ENCODE measurements at places on chromosomes 2 and 18.

GRCh38 chr2:100978582-100979191 is 23.4 kb upstream of the RPL31 start:
- DNase-seq = no peak

DNA sequence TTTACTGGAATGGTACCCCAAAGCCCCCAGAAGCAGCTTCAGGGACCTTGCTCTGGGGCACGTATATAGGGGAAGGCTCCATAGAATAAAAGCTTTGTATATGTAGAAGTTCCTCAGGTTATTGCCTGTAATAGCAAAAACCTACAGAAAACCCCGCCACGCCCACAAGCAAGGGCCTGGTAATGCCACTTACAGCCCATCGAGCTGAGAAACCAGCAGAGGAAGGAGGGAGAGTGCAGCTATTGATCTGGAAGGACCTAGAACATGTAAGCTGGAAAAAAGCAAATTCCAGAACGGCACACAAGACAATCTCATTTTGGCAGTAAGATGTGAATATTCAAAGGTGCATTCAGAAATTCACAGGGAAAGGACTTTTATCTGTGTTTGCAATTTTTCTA is 15.8 kb downstream of the HS1BP3 start:
- DNase-seq = no peak

DNA sequence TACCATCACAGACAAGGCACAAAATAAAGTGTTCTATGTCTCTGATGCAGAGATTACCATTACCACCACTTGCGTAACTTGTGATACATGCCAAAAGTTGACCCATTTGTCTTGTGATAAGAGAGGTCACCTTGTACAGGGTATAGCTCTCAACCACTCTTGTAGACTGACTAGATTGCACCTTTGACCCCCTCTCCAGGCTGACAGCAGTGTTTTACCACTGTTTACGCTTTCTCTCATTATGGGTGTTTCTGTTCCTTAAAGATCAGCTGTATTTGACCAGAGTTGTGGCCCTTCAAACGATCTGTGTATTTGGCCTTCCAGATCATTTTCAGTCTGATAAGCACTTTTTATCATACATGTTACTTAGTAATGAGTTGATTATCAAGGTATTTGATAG is 215.7 kb upstream of the HNMT start:
- no peak for DNase-seq

- DNase-seq = no peak
These were observed 21.2 kb downstream of the ACTR3 start for GRCh38 chr2:113910967-113911678.

DNA sequence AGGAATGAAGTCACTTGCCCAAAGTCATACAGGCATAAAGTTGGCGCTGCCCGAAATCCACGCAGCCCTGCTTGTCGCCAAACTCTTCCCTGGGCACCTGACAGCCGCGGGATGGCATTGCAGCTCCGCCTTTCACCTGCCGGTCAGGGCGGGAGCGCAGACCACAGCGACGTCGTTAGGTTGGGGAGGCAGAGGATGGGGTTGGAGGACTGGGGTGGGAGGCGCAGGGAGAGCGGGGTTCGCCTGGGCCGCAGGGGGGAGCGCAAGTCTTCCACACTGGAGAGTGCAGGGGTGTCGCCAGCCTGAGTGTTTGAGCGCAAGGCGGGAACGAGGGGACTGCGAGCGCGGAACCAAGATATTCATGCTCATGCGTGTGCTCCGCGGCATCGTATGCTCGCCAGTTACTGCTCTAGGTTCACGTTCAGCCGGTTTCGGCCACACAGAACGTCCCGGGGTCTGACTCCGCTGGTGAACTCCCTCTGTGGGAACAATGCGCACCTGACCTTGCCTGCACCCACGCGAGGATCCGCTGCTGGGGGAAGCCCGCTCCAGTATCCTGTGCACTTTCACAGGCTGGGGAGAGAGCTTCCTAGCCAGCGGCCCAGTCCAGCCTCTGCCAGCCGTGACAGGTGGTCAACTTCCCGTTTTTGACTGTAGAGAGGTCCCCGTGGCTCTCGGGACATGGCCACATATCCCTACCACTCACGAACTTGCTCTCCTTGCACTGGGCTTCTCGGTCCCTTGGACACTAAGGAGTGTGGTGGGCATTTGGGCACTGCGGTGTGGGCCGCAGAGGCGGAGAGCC is 767 bp upstream of the NPPC start:
- DNase-seq = no peak

DNA sequence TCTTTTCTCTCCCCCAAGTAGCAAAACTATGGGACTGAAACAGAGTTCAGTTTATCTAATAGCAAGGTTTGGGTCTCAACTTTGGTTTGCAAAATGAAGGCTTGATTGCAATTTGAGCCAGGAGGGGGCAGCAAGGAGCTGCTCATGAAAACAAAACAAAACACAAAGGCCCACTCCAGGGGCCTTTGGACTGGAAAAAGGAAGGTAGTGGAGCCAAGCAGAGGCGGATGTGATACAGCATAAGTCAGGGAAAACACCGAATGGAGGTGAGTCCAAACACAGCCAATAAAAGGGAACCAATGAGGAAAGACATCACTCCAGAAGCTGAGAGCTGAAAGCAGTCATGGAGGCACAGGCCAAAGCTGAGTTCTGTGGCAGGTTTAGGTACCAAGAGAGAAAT is 799.7 kb upstream of the ACVR2A start:
- DNase-seq = peak; percentile 30

GRCh38 chr2:183253441-183254130 is 129.3 kb downstream of the NUP35 start:
- no peak for DNase-seq

DNA sequence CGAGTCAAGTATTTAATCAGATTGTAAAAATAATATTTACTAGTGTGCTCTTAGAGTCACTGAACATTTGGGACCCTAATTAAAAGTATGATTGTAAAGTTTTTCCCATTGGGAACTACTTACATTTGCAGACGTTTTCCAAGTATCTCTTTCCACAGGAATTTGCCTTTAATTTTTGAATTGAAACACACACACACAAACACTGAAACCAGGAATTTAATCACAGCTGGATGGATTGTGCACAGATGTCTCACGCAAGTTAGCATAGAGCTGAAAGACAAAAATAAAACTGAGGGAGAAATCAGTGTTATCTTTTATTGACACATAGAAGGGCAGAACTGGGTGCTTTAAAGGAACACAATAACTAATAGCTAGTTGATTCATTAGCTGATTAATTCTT is 230.7 kb downstream of the RND3 start:
- DNase-seq = no peak

DNA sequence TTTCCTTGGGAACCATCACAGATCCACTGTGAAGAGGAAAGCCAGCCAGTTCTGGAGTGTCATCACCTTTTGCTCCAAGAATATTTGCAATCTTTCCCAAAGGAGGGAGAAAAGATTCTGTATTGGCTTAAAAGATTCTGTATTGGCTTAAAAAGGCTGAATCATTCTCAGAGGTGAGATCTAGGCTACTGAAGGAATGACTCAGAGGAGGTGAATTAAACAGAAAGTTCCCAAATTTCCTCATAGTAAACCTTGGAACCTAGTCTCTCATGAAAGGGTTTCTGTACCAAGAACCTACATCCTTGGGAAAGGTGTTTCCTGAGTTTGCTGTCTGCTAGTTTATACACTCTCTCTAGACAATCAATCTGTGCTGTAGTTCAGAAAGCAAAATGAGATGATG is 34.1 kb upstream of the GRB14 start:
- no peak for DNase-seq

- no peak for DNase-seq
These were observed 16.5 kb downstream of the BOK start for GRCh38 chr2:241574911-241575623.

DNA sequence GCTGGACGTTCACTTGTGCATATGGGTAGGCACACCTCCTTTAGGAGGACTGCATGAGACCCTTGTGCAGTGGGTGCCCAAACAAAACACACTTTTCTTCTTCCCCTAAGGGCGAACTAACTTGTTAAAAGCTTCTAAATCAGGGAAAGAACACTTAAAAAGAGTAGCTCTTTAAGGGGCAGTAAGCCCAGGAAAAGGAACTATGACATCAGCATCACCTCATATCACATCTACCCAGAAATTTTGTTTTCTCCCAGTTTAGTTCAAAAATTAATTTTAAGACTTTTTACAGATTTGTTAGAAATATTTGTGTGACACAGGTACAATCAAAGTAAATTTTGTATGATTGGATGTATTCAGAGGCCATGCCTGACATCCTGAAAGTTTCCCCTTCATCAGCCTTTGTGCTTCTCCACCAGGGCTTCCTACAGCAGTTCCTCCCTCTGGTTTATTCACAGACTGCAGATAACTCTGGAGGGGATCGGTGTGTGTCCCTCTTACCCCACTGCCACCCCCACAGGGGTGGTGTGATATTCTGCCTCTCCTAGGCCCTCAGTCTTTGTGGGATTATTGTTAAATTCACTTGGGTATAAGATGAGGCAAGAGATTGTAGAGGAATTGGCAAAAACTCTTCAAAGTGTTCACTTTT is 27.6 kb downstream of the BCL2L11 start:
- no peak for DNase-seq

- DNase-seq = peak; percentile 86
These were observed 90.8 kb downstream of the DSEL start for GRCh38 chr18:67425672-67426071.

DNA sequence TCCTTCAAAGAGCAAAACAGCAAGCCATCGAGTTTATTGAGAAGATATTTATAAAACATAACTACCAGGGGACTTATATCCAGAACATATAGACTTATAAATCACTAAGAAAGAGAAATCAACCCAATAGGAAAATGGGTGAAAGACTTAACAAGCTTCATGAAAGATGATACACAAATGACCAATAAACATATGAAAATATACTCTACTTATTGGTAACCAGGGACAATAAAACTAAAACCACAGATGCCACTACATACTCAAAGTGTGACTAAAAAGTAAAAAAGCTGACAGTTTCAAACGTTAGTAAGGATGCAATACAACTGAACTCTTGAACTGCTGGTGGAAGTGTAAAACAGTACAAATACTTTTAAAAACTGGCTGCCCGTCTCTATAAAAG is 154.3 kb downstream of the TMEM163 start:
- no peak for DNase-seq

DNA sequence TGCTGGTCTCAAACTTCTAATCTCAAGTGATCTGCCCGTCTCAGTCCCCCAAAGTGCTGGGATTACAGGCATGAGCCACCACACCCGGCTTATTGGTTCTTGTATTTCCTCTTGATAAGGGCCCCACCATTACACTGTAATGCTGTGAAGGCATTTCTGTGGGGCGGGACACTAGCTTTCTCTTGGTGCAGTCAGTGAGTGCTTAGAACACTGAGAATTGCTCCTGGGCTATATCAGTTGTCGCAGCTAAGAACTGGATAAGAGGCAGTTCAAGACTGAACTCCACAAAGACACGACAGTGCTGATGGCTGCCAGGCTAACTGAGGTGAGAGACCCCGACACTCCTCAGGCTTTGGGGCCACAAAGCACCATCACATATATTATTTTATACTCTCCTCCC is 2.1 kb downstream of the KHK start:
- no peak for DNase-seq

GRCh38 chr2:24682304-24682703 is 110.9 kb downstream of the PTRHD1 start:
- DNase-seq = no peak

- DNase-seq = no peak
These were observed 173.3 kb downstream of the ALPK2 start for GRCh38 chr18:58455314-58456188.

DNA sequence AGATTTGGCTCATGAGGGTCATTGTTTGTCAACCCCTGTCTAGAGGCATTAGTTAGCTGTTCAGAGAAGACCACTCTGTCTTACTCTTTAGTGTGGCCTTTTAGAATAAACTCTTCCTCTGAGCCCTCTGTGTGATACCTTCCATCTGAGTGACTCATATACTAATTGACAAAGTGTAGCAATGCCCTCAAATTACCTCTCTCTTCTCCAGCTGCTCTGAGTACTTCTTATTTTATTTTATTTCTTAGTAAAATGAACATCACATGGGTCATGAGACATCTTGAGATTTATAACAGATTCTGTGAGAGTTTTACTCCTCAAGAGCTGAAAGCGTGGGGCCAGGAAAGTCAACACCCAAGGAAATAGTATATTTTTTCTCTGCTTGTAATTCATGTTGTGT is 67.4 kb downstream of the KCTD18 start:
- no peak for DNase-seq

DNA sequence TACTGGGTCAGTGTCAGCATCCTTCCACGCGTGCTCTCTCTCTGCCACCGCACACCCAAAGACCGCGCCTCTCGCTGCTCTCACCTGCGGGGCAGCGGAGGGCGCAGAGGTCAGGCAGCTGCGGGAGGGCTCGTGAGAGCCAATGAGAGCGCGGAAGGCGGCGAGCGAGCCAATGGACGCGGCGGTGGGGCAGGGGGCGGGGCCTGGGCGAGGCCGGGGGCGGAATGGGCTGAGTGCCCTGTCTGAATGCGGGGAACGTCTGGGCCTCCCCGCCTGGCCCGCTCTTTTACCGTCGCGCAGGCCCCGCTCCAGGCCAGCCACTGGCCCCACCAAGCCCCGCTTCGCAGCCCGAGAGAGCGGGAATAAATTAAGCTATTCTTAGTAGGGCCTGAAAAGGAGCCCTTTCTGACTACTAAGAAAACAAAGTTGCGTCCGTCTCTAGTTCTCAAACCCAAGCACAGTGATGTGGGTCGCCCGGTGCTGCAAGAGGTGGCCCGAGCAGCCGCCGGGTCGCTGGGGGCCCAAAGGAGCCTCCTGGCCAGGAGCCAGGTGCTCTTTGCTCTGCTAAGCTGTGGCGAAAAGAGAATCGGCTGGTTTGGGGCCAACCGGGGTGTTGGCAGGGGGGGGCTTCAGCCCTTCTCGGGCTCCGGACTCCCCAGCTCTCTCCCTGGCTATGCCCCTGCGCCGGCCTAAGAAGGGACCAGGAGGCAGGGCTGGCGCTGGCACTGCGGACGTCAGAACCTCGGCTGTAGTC is 81.1 kb upstream of the GLI2 start:
- DNase-seq = no peak

- DNase-seq = no peak
These were observed 47.1 kb downstream of the IKZF2 start for GRCh38 chr2:213104092-213104902.

DNA sequence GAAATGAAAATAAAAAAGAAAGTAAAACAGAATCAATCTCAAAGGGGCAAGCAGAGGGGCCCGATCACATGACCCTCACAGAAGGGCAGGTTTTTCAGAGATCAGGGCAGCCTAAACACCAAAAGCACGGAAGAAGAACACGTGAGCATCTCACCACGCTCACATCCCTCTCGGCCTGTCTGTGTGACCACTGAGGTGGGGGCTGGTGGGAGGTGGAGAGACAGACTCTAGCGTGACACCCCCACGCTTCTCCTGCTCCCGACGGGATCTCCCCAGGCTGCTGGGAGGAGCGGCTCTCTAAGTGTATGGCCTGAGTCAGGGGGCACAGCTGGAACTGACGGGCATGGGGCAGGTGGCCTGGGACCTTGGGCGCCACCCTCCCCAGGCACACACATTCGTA is 23.5 kb upstream of the MTERF4 start:
- DNase-seq = no peak
